Ascending aorta (tissue), 2 donors: ENCODE measurements at places on chromosomes 3 and 15. TPM values are rescaled to one million over a fixed set of nuclear protein-coding genes. Genes with fewer than 3 reads are reported as not detected.

DNA sequence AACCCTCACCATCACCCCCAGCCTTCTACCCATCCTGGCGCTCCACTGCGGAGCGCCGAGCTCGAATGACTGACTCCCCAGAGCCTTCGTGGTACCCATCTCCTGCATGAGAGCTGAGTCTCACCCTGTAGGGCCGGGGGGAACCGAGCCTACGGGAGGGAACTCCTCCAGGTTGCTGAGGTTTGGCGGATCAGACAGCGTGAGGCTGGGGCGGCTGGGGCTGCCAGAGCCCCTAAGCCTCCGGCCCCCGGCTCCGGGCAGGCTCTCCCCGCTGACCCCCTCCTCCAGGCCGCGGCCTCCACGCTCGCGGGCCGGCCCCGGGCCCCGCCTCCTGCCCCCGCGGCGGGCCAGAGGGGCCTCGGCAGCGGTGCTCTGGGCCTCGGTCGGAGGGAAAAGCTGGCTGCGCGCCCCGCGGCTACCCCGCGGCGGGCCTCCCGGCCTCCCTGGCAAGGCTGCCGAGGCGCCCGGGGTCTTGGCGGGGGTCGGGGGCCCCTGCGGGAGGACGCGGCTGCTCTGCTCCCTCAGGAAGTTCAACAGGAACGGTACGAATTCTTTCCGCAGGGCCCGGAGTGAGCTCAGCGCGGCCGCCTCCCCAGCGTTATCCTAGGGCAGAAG is 643 bp downstream of the CDAN1 start:
- no peaks in the 10 kb centered on the region for H3K27me3 ChIP-seq
- peaks cover 9% of the 10 kb centered on the region for H3K4me1 ChIP-seq
- H3K4me3 ChIP-seq, result peak overlapping the region; percentile 92
- no peak for DNase-seq

Gene POLQ
- total RNA-seq, result not detected

Gene IL16
- 8.5 TPM for total RNA-seq

GRCh38 chr15:51425517-51426040 is 84.1 kb downstream of the GLDN start:
- no peaks in the 10 kb centered on the region for H3K36me3 ChIP-seq
- no peak overlapping the region for H3K4me3 ChIP-seq

Gene CHMP2B
- 27.7 TPM for total RNA-seq

Gene GTF2E1
- total RNA-seq, result 4.4 TPM

DNA sequence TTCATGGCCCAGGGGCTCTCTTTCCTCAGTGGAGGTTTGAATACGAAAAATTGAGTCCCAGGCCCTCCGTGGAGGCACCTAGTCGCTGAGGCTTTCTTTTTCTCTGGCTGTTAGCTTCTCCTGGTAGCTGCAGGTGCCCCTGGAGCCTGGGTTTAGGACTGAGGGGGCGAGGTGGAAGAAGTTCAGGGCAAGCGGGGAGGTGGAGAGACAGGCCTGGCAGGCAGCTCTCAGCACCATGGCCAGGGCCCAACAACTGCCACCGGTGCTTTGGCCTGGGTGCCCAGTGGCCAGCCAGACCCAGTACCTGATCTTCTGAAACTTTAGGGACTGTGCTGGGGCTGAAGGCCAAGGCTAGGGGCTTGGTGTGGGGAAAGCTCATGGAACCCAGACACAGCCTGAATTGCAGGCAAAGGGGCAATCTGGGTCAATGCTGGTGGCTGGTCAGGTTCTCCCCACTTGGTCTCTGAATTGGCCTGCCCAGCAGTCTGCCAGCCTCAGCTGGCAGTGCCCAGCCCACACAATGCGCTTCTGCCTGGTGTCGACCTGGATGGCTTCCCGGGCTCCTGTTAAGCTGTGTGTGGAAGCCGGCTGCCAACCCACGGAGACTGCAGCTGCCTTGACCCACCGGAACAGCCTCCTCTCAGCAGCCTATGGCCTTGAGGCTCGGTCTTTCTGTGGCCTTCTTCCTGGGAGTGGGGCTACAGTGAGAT is 30.3 kb upstream of the POLG start:
- no peak for DNase-seq
- no peaks in the 10 kb centered on the region for H3K36me3 ChIP-seq
- H3K27ac ChIP-seq, result no peak overlapping the region
- H3K4me3 ChIP-seq, result no peak overlapping the region

Gene SPATA12
- total RNA-seq, result not detected

DNA sequence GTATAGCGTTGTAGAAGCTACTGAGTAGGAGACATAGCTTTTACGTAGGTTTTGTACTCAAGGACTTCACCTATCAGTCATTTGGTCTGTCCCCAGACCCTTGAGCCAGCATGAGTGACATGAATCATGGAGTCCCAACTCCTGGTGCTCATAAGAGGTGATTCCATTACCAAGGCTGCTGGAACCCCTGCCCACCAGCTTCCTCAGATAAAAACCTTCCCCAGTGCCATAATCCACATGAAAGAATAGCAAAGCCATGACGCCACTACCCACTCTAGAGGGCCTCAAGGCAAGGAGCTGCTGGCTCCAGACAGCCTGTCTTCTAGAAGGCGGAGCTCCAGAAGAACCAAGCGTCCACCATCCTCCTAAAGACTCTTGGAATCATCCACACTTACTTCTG is 69.6 kb downstream of the NCEH1 start:
- peaks cover 17% of the 10 kb centered on the region for H3K36me3 ChIP-seq
- no peaks in the 10 kb centered on the region for H3K27me3 ChIP-seq
- H3K27ac ChIP-seq, result no peak overlapping the region
- H3K4me3 ChIP-seq, result no peak overlapping the region
- no peak for DNase-seq

Gene AGBL1
- total RNA-seq, result not detected

GRCh38 chr3:180940826-180941225 is 28.4 kb downstream of the FXR1 start:
- H3K4me3 ChIP-seq, result no peak overlapping the region
- H3K27me3 ChIP-seq, result no peaks in the 10 kb centered on the region
- no peak overlapping the region for H3K27ac ChIP-seq
- H3K4me1 ChIP-seq, result no peaks in the 10 kb centered on the region
- peaks cover 20% of the 10 kb centered on the region for H3K36me3 ChIP-seq

Gene ANKRD34C
- total RNA-seq, result not detected

Gene ARPP21
- total RNA-seq, result not detected

Gene SATB1
- total RNA-seq, result 7.7 TPM

GRCh38 chr15:46848704-46849103 is 868.6 kb upstream of the SEMA6D start:
- no peaks in the 10 kb centered on the region for H3K27me3 ChIP-seq
- no peaks in the 10 kb centered on the region for H3K36me3 ChIP-seq
- no peak overlapping the region for H3K4me3 ChIP-seq
- H3K27ac ChIP-seq, result no peak overlapping the region

- no peak for DNase-seq
- no peak overlapping the region for H3K4me3 ChIP-seq
- H3K27me3 ChIP-seq, result no peaks in the 10 kb centered on the region
These were observed 25.6 kb downstream of the RASGRP1 start for GRCh38 chr15:38539008-38539343.

GRCh38 chr15:81068516-81068915 is 65.6 kb upstream of the CFAP161 start:
- no peaks in the 10 kb centered on the region for H3K36me3 ChIP-seq
- H3K4me3 ChIP-seq, result no peak overlapping the region
- no peak overlapping the region for H3K27ac ChIP-seq
- no peaks in the 10 kb centered on the region for H3K4me1 ChIP-seq

DNA sequence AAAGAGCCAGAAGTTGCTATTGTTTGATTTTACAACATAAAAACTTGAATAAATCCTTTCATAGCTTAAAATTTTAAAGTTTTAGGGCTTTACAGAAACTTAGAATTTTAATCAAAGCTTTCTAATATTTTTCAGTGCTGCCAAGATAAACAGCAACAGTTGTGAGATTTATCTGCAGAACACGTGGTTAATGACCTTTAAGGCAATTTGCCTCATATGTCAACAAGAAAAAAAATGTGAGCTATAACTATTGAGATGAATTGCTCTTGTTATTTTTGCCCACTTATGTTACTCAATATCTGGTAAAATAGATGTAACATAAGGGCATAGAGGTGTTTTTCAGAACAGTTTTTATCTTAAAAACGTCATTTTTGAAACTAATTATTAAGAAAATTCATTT is 96.7 kb upstream of the NECTIN3 start:
- DNase-seq, result no peak
- H3K4me1 ChIP-seq, result no peaks in the 10 kb centered on the region
- H3K4me3 ChIP-seq, result no peak overlapping the region
- no peaks in the 10 kb centered on the region for H3K36me3 ChIP-seq

Gene CCR2
- total RNA-seq, result 0.11 TPM

DNA sequence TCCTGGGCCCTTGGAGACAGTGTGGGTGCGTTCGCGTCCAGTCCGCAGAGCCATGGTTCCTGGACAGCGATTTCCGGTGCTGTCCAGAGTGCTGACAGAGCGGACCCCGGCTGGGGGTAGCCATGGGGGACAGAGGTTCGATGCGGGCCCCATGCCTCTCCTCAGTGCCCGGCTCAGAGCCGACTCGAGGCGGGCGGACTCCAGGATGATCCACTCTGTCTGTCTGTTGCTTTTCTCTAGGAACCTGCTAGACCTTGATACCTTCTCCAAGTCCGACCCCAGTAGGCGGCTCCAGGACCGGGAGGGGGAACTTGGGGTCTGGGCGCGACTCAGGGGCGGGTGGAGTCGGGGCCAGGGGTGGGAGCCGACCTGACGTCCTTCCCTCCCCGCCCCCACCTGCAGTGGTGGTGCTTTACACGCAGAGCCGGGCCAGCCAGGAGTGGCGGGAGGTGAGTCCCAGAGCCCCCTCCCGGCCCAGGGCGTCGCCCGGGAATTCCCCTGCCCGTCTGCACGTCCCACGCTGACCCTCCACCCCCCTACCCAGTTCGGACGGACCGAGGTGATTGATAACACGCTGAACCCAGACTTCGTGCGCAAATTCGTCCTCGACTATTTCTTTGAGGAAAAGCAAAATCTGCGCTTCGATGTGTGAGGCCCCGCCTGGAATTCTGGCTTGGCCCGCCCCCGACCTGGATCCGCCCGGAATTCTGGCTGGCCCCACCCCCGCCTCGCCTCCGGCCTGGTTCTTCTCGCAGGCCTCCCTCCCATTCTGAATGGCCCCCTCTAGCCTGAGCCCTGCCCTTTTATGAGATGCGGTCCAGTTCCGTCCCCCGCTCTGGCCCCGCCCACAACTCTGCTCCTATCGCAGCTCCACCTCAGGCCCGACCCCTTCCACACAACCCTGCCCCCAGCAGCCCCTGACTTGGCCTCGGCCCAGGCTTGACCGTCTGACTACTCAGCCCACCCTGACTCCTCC is 1.0 kb downstream of the CPNE9 start:
- no peaks in the 10 kb centered on the region for H3K4me1 ChIP-seq
- H3K4me3 ChIP-seq, result peak overlapping the region; percentile 45
- H3K36me3 ChIP-seq, result peaks cover 7% of the 10 kb centered on the region
- no peak for DNase-seq
- no peak overlapping the region for H3K27ac ChIP-seq

GRCh38 chr3:66021731-66022131 is 17.0 kb downstream of the MAGI1 start:
- H3K4me3 ChIP-seq, result no peak overlapping the region
- no peak overlapping the region for H3K27ac ChIP-seq
- peaks cover 3% of the 10 kb centered on the region for H3K4me1 ChIP-seq

Gene SUCNR1
- 3.1 TPM for total RNA-seq

GRCh38 chr3:57298041-57298440 is 5.6 kb upstream of the ASB14 start:
- H3K27ac ChIP-seq, result no peak overlapping the region
- H3K27me3 ChIP-seq, result no peaks in the 10 kb centered on the region
- H3K36me3 ChIP-seq, result no peaks in the 10 kb centered on the region
- no peak overlapping the region for H3K4me3 ChIP-seq

DNA sequence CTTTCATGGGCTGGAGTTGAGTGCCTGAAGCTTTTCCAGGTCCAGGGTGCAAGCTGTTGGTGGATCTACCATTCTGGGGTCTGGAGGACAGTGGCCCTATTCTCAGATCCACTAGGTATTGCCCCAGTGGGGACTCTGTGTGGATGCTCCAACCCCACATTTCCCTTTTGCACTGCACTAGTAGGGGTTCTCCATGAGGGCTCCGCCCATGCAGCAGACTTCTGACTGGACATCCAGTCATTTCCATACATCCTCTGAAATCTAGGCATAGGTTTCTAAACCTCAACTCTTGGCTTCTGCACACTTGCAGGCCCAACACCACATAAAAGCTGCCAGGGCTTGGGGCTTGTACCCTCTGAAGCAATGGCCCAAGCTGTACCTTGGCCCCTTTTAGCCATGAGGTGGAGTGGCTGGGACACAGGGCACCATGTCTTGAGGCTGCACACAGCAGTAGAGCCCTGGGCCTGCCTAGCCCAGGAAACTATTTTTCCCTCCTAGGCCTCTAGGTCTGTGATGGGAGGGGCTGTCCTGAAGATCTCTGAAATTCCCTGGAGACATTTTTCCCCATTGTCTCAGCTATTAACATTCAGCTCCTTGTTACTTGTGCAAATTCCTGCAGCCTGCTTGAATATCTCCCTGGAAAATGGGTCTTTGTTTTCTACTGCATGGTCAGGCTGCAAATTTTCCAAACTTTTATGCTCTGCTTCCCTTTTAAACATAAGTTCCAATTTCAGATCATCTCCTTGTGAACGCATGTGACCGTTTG is 6.0 kb upstream of the HACD2 start:
- H3K4me3 ChIP-seq, result no peak overlapping the region
- no peak for DNase-seq
- no peaks in the 10 kb centered on the region for H3K27me3 ChIP-seq
- no peak overlapping the region for H3K27ac ChIP-seq

Gene SLC28A2
- total RNA-seq, result not detected

Gene CAND2
- 14.4 TPM for total RNA-seq

Gene FBXW12
- total RNA-seq, result not detected

Gene SCG5
- total RNA-seq, result not detected
